ENCODE measurements at places on chromosomes 7 and 10. TPM values are rescaled to one million over a fixed set of nuclear protein-coding genes. Genes with fewer than 3 reads are reported as not detected.

The CCDC71L gene
- total RNA-seq = 17.4 TPM

The INHBA gene
- 1.0 TPM for total RNA-seq

The TMEM72 gene
- not detected for total RNA-seq

The SDK1 gene
- total RNA-seq = 1.2 TPM

The UCN3 gene
- total RNA-seq = not detected

The ZFAND4 gene
- 9.3 TPM for total RNA-seq

The ARL4A gene
- 14.8 TPM for total RNA-seq

The TET1 gene
- 1.6 TPM for total RNA-seq

The ATP5MK gene
- total RNA-seq = 476 TPM
